Smooth muscle cell of the brain vasculature (primary cell): ENCODE measurements at places on chromosomes 7 and 10.
A peak's percentile ranks its signal among the peaks of the same experiment; 100 is the strongest.

GRCh38 chr7:24029068-24029467 lies 254.9 kb upstream of the NPY start:
- DNase-seq = no peak

GRCh38 chr7:16357921-16358320 lies 63.4 kb downstream of the CRPPA start:
- DNase-seq = no peak

GRCh38 chr7:37853468-37853867 lies 5.1 kb downstream of the NME8 start:
- no peak for DNase-seq

DNA sequence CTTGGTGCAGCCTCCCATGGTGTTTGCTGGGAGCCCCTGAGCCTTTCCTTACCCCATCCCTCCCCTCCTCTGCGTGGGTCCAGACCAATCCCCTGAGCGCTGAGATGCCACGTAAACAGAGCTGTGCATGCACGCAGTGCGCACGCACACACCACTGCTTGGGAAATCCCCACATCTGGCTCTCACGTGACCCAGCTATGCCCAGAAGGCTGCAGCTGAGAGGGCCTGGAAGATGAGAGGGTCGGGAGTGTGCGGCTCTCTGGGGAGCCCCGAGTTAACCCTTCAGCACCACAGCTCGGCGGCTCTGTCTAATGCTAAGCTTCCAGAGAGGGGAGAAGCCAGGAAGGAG lies 177.2 kb downstream of the SH3PXD2A start:
- peak; percentile 94 for DNase-seq

- DNase-seq = no peak
Measured at GRCh38 chr10:56269181-56269580, 91.9 kb downstream of the ZWINT start.

- no peak for DNase-seq
Measured at GRCh38 chr10:8060010-8060703, 5.7 kb downstream of the GATA3 start.

DNA sequence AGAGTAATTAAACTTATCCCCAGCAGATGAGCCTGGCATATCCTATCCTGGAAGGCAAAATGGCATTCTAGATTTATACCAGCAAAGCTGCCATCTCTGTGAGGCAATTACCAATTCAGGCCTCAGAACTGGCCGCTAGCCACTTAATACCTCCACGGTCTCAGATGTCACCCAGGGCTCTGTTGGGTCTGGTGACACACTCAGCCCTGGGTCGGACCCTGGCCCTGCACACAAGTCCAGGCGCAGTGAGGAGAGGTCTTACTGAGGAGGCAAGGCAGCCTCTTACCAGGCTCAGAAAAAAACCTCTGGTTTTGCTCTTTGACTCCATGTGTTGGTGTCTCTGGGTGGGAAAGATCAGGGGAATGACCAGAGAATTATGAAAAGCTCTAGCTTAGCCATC lies 186.6 kb downstream of the EMX2 start:
- no peak for DNase-seq

DNA sequence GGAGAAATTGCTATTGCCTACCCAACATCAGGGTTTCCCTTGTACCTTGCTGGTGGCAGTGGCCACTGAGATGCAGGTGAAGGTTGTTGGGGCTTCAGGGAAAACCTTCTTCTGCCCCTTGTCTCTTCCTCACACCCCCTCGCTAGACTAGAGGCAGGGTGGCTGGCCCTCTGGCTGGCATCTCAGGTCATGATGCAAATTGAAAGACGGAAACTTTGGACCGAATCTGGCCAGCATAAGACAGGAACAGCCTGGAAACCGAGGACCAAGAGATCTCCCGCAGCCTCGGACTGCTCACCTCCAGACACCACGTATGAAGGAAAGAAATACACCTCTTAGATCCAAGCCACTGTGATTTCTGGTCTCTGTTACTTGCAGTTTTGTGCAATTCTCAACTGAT lies 2.9 kb downstream of the SVOPL start:
- no peak for DNase-seq

- no peak for DNase-seq
Measured at GRCh38 chr7:88346357-88346756, 39.7 kb upstream of the STEAP4 start.

- no peak for DNase-seq
Measured at GRCh38 chr10:89942217-89942616, 240.8 kb downstream of the KIF20B start.

DNA sequence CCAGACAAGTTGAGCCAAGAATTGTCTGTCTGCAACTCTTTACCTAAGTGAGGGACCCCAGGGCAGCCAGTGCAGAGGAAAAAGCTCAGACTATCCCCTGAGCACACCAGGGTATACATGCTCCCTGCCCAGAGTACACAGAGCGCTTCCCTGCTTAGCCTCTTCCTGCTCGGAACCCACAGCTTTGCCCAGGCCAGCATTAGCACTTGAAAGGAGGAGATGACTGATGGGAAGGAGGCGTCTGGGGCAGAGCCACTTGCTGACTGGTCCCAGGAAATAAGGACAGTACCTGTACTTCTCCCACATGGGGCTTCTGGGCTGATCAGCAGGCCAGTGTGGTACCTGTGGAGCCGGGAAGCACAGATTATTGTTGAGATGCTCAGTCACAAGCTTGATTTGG lies 48.4 kb upstream of the TRIM8 start:
- DNase-seq = no peak

DNA sequence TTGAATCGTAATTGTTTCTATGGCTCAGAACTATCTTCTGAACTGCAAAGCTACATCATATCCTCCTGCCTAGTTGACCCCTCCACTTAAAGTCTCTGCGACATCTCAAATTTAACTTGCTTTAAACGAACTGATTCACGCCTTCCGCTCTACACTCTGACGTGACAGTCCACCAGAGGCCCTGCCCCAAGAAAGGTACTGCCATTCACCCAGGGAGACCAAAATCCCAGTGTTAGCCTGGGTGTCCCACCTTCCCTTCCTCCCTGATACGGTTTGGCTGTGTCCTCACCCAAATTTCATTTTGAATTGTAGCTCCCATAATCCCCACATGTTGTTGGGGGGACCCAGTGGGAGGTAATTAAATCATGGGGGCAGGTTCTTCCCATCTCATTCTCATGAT lies 90.8 kb downstream of the CPXM2 start:
- DNase-seq = no peak

DNA sequence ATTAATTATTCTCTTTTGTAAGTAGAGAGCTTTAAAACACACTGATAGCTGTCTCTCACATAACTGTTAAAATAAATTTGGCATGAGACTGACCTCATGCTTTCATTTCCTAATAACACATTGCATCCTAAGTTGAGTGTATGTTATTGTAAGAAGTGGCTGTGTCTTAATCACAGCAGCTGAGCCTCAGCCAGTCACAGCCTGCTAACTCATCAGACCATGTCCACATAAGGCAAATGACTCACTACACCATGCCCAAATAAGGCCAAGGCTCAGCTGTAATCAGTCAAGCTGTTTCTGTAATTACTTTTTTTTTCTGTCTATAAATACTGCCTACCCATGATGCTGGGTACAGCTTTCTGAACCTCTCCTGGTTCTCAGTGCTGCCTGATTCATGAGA lies 860.9 kb downstream of the XPNPEP1 start:
- no peak for DNase-seq

DNA sequence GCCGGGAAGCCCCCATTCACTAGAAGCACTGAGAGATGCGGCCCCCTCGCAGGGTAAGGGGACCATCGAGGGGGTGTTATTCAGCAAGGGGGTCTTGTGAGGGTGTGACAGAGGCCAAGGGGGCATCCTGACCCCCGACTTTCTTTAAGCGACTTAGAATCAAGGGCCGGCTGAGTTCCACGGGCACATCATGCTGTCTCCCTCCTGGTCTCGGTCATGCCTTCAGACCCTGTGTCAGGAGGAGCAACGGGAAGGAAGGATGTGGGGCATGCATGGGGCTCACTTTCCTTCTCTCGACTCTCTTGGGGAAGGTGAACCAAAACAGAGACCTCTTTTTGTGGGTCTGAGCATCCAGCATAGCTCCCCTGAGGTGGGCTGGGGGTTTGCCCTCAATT lies 2.5 kb downstream of the ACSL5 start:
- no peak for DNase-seq

DNA sequence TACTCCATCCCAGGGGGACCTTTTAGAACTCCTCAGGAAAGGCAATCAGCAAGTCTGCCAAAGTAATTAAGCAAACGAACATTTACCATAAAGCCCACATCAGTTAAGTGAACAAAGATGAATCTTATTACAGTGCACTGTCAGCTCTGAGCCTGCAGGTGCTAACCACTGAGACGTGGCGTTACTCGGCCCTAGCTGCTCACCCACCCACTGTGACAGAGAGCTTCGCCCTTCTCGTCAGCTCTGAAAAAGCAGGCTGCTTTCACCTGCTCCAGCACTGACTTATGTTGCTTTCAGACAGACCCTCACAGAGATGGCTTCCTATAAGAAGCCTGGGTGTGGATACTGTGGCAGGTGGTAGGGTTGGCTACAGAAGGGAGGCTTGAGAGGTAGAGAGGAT lies 57.7 kb upstream of the KCNIP2 start:
- DNase-seq = no peak

DNA sequence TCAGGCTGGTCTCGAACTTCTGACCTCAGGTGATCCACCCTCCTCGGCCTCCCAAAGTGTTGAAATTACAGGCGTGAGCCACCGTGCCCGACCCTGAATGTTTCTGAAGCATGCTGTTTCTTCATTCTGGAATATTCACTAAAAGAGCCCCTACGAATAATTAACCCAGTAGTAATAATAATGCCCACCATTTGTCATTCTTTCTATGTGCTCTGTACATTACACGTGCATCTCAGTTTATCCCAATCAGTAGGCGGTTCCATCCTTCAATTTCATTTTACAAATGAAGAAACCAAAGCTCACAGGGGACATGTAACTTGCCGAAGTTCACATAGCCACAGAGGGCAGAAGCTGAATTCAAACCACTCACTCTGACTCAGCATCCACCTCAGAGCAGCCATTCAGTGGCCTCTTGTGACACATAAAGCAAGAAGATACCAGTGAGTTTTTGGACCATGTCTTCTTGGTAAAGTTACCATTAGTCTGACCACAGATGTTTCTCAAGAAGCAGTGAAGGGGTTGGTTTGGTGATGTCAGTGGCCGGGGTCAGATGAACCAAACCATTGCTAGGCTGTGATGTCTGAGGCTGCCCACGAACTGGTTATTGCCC lies 71.9 kb upstream of the DUSP5 start:
- DNase-seq = peak; percentile 62

DNA sequence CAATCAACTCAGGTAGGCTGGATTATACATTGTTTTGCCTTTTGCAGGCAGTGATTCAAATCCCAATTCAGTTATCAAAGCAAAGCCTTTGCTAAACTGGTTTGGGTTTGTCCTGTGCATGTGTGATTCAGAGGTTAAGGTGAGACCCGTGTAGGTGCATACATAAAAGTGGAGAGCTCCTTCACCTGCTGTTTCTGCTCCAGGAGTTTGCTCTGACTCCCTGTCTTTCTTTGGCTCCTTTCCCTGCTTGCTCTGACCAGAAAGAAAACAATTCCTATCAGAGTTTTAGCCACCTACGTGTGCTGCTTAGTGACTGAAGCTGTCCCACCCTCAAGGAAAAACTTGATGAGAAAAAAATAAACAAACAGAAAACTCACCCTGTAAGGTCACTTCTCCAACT lies 101.1 kb downstream of the TPST1 start:
- DNase-seq = no peak

GRCh38 chr10:92695679-92696605 lies 6.2 kb downstream of the HHEX start:
- DNase-seq = no peak

- DNase-seq = no peak
Measured at GRCh38 chr10:87952612-87953011, 89.2 kb downstream of the PTEN start.

DNA sequence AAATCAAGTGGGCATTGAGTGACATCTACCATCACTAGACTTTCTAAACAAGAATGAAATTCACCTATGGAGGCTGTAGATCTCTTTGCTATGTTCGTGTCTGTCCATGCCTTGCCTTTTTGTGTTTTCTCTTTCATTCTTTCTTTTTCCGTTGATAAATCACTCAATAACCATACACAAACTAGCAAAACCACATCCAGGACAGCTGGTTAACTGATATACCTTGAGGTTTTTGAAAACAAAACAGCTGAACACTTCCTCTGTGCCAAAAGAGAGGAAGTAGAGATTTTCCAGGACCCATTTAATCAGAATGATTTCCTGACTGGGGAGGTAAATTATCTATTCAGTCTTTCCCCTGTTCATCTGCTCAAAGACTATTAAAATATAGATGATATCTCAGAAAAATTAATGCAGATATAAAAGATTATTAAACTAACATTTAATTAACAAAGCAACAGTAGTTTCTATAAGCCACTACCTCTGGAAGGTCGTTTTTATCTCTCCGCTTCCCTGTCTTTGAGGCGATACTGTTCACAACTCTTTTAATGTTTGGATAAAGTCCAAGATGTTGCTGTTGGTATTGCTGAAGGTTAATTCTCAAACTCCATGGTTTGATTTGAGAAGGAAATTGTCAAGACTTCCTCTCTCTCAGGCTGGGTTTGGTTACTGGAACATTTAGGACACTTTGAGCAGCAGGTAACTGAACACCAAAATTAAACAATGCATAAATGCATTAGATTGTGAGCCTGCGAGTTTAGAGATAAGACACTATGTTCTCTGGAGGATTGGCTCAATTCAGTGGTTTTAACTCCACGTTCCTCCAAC lies 24.4 kb upstream of the C10orf67 start:
- no peak for DNase-seq

- DNase-seq = no peak
Measured at GRCh38 chr7:39299695-39300094, 266.5 kb upstream of the YAE1 start.

GRCh38 chr7:20152511-20152910 lies 64.7 kb downstream of the MACC1 start:
- no peak for DNase-seq

DNA sequence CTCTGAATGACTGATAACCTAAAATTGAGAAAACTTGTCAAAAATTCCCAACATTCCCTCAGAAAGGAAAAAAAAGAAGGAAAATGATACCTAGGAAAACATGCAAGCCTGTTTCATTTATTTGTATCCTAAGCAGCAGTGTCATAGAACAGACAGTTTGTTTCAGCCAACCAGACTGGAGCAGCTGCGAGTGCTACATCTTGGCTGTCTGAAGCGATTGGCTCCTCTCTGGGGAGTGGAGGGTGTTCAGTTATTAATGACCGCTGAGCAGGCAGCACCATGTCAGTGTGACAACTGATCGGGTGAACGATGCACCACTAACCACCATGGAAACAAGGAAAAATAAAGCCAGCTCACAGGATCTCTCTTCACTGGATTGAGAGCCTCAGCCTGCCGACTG lies at the start of gene LRRN3:
Gene LRRN3, plus strand, starts transcription at position 282 of the 400 bp plus-strand sequence. CDS start 31,646 bp downstream, outside the sequence.
- DNase-seq = no peak

DNA sequence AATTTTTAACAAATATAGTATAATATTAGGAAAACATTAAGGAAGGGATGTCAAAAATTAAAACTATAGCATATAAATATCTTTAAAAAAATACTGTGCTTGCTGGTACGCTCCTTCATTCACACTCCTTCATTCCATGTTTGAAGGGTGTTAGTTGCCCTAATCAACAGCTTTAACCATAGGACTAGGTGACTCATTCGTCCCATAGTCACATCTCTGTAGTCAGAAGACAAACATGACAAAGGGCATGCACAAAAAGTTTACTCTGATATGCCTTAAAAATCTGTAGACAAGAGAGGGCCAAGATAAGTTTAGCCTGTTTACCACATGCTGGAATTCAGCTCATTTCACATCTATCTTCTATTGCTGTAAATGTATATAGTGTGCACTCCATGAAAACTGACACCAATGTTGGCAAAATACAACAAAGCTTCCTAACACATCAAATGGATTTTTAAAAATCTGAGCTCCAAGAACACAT lies 646 bp downstream of the FAM13C start:
- no peak for DNase-seq

GRCh38 chr10:114044247-114045135 lies 825 bp downstream of the ADRB1 start:
- no peak for DNase-seq
